ENCODE measurements at places on chromosomes 5 and 9.
A peak's percentile ranks its signal among the peaks of the same experiment; 100 is the strongest.

DNA sequence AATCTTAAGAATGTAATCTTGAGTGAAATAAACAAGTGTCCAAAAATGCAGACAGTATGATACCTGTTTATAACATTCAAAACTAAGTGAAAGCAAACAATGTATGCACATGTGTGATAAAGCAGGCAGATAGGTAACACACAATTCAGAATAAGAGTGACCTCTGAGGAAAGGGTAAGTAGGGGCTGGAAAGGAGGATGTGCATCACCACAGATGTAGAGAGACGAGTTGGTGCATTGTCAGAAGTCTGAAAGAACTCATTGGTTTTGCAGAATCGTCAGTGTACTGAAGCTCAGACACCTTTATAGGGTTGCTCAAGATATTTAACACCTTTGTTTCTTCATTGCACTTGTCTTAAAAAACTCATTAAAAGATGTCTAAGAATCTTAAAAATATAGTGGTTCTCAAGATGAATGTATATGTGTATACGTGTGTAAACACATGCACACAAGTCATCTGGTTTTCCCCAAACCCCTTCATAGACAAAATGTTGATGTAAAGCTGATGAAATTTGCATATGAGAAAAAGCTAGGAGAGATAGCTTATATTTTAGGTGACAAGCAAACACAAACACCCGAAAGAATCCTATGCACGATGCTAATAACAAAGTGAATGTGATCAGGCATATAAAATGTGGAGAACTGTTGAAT, 197.6 kb upstream of the MEF2C start:
- DNase-seq: no peak

DNA sequence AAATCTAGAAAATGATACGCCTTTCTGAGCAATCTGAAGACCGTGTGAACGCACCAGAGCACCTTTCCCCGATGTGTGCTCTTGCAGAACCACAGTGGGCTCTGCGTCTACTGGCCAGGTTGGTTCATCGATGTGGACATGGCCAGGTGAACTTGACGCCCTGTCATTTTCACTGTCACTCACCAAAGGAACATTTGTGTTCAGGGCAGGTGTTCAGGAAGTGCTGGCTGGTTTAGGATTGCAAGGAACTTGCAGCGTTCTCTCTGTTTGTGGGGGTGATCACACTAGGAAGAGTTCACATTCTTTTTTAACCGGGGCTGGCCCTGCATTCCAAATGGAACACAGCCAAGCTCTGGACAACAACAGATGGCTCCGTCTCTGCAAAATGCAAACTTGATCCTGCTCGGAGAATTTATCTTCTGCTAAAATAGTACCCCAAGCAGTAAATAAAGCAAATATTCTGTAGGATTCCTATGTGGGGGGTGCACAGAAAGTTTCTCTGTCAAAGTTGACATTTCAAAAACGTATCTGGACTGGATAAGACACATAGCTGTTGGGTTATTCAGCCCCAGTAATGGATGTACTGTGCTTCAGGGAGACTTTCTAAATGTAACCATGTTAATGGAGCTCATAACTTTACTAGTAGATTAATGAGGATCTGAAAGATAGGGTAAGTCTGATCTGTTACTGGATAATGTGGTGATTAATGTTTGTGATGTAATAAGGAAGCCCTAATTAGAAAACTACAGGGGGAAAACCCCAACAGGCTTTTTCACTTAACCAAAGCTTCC, 45.7 kb upstream of the FANCC start:
- no peak for DNase-seq

DNA sequence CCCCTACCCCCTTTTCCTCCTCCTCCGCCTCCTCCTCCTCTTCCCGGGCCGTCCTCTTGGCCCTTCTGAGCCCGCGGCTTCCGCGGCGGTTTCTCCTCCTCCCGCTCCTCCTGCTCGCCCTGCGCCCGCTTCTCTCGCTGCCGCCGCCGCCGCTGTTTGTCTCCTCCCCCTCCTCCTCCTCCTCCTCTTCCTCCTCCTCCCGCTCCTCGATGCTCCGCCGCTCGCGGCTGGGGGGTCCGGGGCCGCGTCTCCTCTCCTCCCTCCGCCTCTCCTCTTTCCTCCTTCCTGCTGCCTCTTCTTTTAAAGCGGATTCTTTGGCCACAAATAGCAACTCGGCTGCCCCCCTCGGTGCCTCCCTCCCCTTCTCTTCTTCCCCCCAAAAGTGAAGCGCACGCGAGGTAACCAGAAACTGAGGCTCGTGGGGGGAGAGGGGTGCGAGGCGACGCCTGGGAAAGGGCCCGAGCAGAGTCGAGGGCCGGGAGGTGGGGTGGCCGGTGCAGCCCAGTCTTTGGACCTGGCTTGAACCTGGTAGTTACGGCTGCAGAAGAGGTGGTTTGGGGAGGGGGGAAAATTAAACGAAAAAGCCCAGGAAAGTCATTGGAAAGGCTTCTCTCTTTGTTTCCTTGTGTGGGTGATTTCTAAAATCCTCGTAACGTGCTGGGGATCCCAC, 1058.5 kb upstream of the DMAC1 start:
- peak; percentile 65 for DNase-seq

- DNase-seq: peak; percentile 70
These were observed 7.2 kb upstream of the DUSP1 start for GRCh38 chr5:172777881-172778814.

GRCh38 chr9:21985964-21986667, 8.1 kb downstream of the CDKN2A start:
- DNase-seq: no peak

- no peak for DNase-seq
These were observed 108.9 kb downstream of the PAM start for GRCh38 chr5:102863764-102864560.

DNA sequence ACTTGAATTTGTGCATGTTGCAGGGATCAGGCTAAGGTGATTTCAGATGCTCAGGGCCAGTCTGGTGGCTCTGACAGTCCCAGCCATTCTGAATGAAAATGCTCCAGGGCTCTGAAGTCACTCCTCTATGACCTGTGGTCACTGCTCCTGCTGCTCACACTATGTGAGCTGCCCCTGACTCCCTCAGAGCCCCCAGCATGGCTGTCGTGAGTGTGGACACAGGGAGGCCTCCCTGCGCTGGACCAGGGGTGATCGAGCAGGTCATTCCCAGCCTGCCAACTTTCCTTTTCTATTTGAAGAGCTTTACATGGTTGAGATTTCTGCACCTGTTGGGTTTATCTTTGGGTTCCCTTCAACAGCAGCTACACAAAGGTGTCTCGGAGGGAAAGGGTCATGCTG, 74.5 kb downstream of the WNK2 start:
- DNase-seq: no peak

DNA sequence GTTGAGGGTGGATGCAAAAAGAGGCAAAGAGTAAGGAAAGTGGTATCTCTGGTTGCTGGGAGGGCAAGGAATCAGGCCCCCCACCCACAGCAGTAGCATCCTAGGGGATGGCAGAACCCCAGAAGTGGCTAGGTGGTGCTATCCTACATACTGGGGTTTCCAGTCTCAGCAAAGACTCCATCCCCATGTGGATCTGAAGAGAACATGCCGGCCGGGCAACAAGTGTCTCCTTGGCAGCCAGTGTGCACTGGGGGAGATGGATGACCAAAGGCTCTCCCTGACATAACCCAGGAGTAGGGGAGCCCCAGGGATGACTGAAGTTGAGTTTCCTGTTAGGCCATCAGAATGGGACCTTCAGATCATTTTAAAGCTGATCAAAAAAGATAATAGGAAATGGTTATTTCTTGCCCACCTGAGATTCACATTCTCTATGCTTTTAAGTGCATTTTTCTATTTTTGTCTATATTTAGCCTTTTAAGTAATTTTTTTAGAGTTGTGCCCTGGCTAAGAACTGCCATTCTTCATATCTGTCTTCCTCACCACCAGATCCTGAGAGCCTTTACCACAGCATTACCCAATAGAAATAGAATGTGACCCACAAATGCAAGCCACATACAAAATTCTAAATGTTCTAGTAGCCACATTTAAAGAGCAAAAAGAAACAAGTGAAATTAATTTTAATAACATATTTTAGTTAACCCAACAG, 78.7 kb upstream of the SMIM23 start:
- no peak for DNase-seq

- DNase-seq: no peak
These were observed 11.1 kb downstream of the MED27 start for GRCh38 chr9:132068605-132069004.

GRCh38 chr5:98735806-98736507, 37.5 kb upstream of the RGMB start:
- DNase-seq: no peak

- DNase-seq: no peak
These were observed 182.0 kb downstream of the GRIA1 start for GRCh38 chr5:153672347-153673090.

GRCh38 chr5:173963182-173963838, 25.7 kb upstream of the C5orf47 start:
- no peak for DNase-seq

DNA sequence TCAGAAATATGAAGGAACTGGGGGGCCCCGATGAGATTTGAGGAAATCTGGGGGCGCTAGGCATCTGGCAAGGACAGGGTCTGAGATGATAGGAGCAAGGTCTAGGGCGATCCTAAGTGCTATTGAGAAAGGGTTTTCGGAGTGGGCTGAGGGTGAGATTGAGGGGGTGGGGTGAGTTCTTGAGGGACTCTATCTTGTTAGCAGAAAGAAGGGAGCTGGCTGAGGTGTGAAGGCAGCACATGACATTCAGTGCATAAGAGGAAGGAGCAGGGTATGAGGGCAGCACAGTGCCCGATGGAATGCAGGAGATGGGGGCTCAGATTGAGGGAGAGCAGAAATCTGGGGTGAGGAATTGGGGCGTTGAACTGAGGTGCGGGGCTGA, 640 bp downstream of the TRIM32 start:
- no peak for DNase-seq

DNA sequence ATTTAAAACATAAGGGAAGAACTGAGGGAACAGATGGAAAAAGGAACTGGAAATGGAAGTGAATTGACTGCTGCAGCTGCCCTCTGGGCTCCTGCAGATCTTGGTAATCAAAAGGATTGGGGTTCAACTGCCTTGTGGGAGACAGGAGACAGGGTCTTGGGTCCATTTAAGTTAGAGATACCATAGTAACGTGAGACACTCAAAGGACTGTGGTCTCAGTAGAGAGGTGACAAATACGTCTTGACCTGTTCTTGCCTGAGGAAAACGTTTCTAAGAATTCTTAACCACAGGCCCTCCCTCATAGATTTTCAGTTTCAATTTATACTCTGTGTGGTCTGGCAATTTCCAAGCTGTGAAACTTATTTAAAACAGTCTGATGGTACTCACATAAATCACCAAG, 100.8 kb upstream of the DHFR start:
- DNase-seq: no peak

- DNase-seq: no peak
These were observed 436.1 kb downstream of the SPATA31D1 start for GRCh38 chr9:82424599-82425120.

GRCh38 chr5:9428272-9428671, 117.6 kb downstream of the SEMA5A start:
- DNase-seq: no peak

DNA sequence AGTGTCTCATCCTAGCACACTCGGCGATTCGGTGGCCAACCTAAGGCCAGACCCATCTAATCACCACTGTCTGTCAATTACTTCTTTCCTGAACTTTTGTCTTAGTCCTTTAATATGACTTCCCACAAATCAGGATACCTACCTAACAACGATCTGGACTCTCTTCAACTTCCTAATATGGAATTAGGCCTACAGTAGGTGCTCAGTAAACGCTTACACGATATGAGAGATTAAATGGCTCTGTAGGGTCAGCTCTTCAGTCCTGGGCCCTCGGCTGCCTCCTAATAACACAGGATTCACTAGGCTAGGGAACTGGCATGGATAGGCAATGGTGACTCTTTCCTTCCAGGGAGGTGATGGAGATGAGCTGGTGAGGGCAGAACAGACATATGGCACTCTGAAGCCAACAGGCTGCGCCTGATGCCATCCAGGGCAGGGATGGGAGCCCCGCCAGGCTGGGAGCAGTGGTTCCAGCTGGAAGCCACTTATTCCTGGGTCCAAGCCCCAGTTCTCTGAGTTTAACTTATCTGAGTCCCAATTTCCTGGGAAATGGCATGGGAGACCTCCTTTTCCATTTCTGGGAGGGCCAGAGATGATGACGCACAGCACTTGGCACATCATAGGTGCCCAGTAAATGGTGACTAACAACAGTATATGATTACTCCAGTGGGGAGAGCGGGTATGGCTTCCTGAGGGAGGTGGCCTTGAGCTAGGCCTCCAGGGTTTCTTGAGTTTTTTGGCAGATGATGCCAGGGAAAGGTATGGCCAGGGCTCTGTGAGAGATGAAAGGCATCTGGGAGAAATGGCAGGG, 7.3 kb downstream of the PDGFRB start:
- no peak for DNase-seq

DNA sequence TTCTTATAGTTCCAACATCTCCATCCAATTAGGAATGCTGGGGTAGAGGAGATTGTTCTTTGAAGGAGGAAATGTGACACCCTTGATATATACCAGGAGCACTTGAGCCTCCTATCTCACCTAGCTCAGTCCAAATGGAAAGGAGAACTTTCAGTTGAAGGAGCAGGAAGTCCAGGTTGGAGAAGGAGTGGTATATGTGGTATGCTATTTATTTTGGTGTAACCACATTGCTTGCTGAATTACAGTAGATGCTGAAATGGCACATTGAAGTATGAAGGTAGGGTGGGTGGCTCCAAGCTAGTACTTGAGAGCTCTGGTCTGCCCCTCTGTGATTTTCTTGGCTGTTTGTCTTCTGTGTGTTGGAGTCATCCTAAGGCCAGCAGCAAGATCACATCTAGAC, 6.1 kb downstream of the CSNK1G3 start:
- no peak for DNase-seq

DNA sequence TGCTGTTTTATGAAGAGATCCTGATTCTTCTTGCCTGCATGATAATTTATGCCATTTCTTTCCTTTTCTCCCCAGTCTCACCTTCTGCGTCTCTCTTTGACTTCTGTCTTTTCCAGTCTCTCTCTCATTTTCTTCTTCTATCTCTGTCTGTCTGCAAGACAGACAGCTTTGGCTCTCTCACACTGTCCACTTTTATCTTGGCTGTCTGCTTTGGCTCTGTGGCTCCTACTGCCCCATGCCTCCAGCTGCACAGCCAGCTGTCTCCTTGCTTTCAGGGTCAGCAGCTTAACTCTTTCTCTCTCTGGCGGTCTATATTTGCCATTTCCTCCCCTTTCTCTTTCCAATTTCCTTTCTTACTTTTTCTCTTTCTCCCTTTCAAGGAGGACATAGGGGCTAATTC, 971.1 kb upstream of the COX7C start:
- DNase-seq: no peak

Measured in transverse colon (tissue), 4 donors.